ENCODE measurements at places on chromosomes 7 and 10.

- no peak for DNase-seq
Measured at GRCh38 chr7:149608168-149608567, 110.6 kb upstream of the ZNF746 start.

DNA sequence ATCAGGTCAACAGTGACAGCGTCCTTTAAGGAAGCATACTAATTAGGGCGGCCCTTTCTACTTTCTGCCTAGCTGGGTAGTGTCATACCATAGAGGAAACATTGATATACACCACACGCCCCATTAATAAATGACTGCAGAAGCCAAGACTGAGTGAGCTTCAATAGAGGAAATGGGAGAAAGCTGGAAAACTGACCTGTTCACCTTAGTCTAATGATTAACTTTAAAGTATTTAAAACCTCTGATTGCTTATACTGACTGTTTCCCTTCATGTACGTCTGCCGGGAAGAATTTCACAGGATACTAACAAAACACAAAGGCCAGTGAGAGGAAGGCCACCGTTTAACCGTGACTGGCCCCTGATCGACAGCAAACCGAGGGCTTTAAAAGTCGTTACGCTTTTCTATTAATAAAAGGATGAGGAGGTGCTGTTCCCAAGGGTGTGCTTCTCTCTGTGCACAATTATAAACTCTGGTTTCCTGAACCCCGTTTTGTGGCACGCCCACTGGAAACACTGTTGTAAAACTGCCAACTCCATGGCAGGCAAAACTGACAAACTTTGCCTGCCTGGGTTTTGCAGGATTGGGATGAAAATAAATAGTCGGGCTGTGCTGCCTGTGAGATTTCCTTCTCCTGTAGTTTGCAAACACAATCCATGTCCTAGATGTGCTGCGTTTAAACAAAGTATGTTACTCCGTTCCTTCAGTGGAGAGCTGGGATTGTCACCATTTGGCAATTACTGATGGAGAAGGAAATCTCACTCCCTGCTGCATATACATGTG is 137.6 kb downstream of the NRP1 start:
- DNase-seq = no peak

DNA sequence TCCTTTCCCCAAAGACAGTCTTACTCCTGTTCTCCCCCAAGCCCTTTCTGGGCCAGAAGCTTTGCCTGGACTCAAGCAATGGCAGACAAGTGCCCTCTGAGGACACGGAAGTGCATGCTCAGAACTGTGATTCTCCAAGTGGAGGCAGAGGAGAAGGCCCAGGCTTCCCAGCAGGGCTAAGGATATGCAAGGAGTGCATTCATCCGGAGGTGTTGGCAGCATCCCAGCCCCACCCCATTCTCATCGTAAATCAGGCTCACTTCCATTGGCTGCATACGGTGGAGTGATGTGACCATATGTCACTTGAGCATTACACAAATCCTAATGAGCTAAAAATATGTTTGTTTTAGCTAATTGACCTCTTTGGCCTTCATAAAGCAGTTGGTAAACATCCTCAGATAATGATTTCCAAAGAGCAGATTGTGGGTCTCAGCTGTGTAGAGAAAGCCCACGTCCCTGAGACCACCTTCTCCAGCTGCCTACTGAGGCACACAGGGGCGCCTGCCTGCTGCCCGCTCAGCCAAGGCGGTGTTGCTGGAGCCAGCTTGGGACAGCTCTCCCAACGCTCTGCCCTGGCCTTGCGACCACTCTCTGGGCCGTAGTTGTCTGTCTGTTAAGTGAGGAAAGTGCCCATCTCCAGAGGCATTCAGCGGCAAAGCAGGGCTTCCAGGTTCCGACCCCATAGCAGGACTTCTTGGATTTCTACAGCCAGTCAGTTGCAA is 1.4 kb upstream of the RBP3 start:
- DNase-seq = no peak

DNA sequence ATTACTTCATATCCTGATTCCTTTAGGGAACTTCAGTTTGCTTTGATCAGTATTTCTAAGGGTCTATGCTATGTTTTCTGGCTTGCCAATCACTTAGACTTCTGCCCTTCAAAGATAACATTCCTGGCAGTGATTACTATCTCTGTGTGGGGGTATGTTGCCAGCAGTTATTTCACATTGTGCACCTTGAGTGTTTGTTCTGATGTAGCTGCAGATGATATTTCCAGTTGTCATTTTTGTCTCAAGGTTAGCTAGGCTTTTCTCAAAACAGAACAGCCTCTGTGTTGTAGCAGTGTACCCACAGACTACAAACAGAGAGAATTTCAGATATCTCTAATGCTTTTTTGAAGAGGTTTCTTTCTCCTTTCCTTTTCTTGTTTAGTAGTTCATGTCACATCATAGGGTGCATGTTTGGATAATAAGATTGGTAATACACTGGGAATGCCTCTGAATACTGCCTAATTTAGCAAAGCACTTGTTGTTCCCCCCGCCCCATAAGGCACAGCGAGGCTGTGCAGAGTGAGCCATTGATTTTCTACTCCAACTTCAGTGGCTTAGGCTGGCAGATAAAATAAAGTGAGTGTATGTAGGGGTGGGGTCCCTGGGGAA is 134.7 kb upstream of the AGR3 start:
- no peak for DNase-seq

GRCh38 chr10:17214971-17215781 is 12.9 kb upstream of the VIM start:
- DNase-seq = no peak

GRCh38 chr7:92737706-92738105 is 98.7 kb downstream of the CDK6 start:
- no peak for DNase-seq

- DNase-seq = no peak
Measured at GRCh38 chr10:18767981-18768380, 108.8 kb downstream of the ARL5B start.

All from CMK (cell line).